ENCODE measurements at places on chromosomes 4 and X.

DNA sequence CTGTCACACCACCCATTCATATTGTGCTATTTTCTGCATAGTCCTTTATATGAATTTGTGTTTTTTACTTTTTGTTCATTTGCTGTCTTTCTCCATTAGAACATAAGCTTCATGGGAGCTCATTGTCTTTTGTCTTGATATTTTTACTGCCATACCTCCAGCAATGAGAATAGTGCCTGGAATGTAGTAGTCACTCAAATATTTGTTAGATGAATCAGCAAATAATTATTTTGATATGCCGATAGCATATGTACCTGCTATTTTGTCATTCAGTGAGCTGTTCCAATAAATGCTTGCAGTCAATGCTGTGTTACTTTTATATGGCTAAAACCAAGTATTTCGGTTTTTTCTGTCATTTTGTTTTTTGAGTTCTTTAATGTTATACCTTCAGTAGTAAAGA lies 43.5 kb upstream of the SLC25A31 start:
- no peak for DNase-seq

DNA sequence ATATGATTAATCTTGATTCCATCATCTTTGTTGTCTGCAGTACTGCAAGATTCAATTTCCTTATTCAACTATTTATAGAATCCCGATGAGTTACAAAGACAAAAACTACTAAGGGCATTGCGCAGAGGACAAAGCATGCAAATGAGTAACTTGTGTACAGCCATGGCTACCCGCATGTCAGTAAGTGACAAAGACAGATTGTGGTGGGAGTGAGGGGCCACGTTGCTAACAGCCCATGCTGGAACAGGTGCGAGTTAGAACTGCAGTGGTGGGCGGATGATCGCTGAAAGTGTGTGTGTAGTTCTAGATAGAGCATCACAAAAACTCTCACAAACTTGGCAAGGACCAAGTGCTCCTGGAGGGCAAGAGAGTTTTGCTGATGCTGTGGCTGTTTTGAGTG lies 49.5 kb downstream of the ACOX3 start:
- no peak for DNase-seq

- DNase-seq = no peak
These were observed 674.3 kb downstream of the IQCM start for GRCh38 chr4:149141391-149141790.

- no peak for DNase-seq
These were observed 21.4 kb upstream of the SEL1L3 start for GRCh38 chr4:25884031-25884782.

DNA sequence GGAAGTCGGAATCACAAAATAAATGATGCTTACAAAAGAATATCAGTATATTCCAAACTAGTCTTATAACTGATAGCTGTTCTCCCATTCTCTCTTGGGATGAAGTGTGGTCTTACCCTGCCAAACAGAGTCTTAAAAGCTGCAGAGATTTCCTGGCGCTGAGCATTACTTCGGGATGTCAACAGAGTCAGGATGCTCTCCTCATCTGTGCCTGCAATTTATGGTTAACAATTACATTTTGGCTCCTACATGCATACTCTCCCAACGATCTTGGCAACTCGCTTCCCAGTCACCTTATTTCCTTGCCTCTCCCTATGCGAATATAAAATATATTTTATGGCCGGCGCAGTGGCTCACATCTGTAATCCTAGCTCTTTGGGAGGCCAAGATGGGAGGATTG lies 12.2 kb downstream of the ANXA5 start:
- no peak for DNase-seq

DNA sequence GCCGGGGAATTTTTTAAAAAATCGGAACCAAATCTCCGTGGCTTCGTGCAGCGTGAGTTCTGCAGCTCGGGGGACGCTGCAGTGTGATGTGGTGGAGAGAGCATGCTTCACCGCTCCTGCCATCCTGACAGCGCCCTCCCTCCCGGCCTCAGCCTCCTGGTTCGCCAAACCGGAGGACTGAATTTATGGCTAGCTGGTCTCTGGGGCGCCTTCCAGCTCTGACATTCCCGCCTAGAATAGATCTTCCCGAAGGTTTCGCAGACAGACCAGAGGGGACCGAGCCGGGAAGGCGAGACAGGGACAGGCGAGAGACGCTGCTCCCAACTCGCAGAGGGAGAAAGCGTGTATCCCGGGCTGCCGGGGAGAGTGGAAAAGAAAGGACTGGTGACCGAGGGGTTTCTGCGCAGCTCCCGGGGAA lies 25.9 kb downstream of the HOPX start:
- DNase-seq = peak; percentile 59

GRCh38 chrX:11381464-11381863 lies 88.3 kb downstream of the AMELX start:
- DNase-seq = peak; percentile 68

GRCh38 chr4:65343342-65343741 lies 326.9 kb downstream of the EPHA5 start:
- no peak for DNase-seq

GRCh38 chrX:78313526-78313925 lies 13.9 kb downstream of the CYSLTR1 start:
- no peak for DNase-seq

GRCh38 chr4:128528793-128529553 lies 241.4 kb upstream of the PGRMC2 start:
- DNase-seq = no peak

- no peak for DNase-seq
These were observed 115.2 kb downstream of the GLRA3 start for GRCh38 chr4:174713821-174714220.

DNA sequence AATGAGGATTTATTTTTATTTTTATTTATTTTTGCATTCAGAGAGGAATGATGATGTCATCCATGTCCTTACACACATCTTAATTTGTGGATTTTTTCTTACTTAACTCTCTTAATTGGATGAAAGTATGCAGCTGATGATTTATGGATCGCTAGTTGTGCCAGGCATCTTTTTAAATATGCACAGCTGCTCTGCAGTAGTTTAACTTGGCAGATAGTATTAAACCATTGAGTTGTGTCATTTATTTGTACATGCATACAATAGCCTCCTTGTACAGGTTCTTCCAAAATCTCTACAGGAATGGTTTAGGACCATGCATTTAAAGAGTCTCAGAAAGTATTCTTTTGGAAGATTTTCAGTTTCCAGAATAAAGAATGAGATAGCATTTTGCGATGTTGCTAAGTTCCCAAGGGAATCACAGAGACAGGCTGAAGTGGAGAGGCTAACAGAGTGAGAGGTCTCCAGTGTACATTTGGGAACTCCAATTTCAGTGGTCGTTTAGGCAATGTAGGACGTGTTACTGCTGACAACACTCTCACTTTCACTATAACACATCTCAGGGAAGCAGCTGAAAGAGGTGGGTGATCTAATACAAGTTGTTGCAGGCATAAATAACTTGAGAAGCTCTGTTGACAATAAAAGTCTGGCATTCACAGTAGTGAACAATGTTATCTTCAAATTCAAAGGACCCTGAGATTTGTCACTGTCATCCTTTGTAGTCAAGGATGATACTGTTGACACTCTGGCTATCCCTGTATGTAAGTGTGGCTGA lies 49.9 kb upstream of the SCRG1 start:
- peak; percentile 58 for DNase-seq

- DNase-seq = no peak
These were observed 58.6 kb upstream of the GK2 start for GRCh38 chr4:79466621-79467020.

DNA sequence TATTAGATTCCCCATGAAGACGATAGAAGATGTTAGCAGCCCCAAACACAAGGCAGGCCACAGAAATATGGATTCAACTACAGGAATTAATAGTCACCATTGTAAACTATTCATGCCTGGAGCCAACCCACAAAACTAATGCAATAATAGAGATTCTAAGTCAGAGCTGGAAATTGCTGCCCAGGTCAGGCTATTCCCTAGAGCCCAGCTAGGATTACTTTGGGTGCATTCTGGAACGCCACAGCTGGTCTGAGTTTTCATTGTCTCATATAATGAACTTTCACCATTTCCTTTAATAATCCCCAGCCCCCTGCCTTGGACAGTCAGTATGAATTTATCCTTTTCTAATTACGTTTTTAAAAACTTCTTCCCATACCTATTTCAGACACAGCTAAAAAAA lies 252.6 kb downstream of the PAPSS1 start:
- DNase-seq = no peak

DNA sequence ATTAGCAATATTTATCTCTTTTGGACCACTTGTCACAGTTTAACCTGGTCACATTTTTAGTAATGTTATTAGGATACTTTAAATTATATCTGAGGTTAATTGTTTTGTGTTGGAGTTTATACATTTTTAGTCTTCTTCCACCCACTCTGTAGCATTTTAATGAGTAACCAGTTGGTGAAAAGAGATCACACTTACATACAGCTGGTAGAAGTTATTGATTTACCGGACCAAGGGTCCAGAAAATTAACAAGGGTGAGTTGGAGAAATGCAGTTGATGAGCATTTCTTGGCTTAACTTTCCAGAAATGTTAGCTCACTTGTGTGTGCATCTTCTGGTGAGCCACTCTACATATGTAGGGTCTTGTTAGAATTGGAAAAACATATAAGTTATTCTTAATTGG lies 219.6 kb downstream of the GRXCR1 start:
- DNase-seq = no peak

GRCh38 chr4:122764821-122765215 lies 32.3 kb downstream of the BBS12 start:
- DNase-seq = no peak

GRCh38 chr4:101348367-101348827 lies 1.1 kb upstream of the PPP3CA start:
- peak; percentile 18 for DNase-seq

DNA sequence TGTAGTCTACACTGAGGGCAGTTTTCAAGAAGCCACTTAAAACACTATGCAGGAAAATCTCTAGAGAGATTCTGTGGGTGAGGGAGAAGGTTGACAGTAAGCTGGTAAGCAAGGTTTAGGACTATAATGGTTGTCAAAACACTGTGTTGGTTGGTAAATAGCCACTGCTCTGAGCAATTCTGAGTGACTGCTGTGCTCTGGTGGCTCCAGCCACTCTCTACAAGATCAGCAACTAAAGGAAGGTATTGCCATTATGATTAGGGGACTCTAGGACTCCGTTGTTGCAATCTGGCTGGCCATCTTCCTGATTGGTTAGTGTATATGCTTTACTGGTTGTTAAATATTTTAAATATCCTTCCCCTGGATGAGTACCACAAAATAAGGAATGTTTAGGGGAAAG lies 5.5 kb upstream of the FAM47E start:
- no peak for DNase-seq

DNA sequence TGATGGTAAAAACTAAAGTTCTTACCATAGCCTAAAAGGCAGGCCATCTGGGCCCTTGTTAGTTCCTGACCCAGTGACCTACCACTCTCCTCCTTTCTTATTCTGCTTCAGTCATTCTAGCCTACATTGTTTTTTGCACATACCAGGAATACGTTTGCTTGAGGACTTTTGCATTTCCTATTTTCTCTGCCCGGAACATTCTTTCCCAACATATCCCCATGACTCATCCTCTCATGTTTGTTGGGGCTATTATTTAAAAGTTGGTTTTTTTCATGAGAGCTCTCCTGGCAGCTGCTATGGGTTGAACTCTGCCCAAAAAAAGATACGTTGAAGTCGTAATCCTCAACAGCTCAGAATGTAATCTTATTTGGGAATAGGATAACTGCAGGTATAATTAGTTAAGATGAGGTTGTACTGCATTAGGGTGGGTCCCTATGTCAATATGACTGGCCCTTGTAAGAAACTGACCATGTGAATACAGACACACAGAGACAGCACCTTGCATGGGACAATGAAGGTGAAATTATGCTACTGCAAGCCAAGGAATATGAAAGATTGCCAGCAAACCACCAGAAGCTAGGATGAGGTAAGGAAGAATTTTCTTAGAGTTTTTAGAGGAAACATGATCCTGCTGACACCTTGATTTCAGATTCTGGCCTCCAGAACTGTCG lies 138.3 kb upstream of the PDHA2 start:
- no peak for DNase-seq

DNA sequence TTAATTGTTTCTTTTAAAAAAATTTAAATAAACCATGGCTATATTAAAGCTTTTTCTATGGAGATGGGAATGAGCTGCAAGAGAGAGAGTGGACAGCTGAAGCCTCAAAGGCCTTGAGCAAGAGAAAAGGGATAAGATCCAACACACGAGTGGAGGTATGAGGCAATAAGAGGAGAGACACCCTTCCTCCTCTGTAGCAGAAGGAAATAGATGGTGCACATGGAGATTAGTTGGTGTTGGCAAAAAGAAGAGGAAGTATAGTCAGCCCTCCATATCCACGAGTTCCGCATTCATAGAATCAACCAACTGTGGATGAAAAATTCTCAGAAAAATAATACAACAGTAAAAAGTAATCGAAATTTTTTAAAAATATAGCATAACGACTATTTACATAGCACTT lies 3.2 kb downstream of the CXorf38 start:
- no peak for DNase-seq

DNA sequence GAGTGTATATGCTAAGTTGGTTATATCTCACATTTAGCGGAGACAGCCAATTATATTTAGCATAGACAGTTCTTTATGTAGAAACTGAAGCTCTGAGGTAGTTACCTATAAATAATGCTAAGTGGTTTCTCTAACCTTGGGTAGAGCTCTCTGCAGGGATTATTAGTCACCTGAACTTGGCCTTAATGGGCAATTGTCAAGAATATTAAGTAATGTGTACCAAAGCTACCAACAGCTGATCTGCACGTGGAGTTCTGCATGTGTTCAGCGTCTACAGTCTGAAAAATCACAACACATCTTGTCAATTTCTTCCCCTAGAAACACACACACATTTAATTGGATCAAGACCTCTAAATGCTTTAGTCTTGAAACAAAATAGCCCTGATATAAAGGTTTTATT lies 740.6 kb upstream of the FAM241A start:
- DNase-seq = peak; percentile 23

DNA sequence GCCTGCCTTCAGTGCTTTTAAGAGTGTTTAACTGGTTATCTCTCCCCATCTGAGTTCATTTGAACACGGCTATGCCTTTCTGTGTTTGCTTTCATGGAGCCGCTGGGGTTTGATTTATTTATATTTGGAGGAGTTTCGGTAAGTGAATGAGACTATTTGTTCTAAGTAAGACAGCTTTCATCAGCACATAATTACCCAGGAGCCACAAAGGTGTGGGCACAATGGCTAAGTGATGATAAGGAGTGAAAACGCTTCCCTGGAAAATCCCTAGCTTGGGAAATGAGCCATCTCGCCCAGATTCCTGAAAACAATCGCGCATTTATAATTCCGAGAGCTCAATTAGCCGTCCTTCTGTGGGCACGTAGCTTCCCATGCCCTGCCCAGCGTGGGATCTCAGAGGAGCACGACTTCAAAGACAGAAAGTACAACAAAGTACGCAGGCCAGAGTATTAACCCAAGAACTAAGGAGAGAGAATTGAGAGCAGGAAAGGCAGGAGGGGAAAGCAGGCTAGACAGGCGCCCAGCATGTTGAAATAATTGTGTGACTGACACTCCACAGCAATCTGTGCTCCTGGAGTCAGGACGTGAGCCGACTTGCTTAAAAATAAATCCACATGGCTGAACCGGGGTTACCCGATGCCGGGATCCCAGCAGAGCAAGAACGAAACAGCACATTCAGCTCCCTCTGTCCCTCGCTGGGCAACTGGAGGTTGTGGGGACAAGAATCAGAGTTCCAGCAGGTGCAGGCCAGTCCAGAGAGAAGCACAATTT lies 99.0 kb downstream of the DHRSX start:
- no peak for DNase-seq

GRCh38 chrX:139112432-139112831 lies 400.9 kb upstream of the FGF13 start:
- DNase-seq = no peak

All from NCI-H524 (cell line).